NB4 (cell line): ENCODE measurements at places on chromosomes 5 and 9.

- no peak for DNase-seq
Observed at GRCh38 chr9:132833550-132834121, 44.4 kb downstream of the AK8 start.

DNA sequence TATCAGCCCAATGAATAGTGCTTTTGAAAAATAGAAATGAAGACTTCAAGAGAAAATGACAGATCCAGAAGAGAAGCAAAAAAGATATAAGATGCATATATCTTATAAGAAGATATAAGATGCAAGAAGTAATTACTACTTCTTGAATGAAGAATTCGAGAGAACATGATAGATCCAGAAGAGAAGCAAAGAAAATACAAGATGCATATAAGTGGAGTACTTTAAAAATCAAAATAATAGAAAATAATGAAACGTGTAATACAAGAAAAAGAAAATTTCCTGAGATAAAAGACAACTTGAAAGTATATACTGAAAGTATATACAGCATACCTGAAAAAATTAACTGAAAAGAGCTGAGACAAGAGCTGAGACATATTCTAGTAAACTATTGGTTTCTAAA is 76.7 kb downstream of the DROSHA start:
- DNase-seq: no peak

GRCh38 chr9:15670246-15670645 is 117.4 kb downstream of the CCDC171 start:
- DNase-seq: no peak

GRCh38 chr9:2576631-2577030 is 45.0 kb upstream of the VLDLR start:
- no peak for DNase-seq

DNA sequence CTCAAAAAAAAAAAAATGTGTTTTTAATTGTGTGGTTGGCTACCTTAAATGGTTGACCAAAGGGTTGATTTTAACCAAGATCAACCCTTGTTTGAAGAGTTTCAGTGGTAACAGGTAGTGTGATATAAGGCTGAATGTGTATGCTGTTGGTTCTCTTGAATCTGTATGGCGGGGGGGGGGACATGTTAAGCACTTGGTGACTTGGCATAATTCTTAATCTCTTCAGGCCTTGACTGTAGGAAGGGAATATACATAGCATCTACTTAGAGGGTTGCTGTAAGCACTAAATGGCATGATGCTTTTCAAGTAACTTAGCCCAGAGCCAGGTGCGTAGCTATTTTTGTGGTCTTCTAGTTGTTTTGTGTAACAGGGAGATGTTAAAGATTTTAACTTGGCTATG is 5.6 kb upstream of the SPRY4 start:
- no peak for DNase-seq

DNA sequence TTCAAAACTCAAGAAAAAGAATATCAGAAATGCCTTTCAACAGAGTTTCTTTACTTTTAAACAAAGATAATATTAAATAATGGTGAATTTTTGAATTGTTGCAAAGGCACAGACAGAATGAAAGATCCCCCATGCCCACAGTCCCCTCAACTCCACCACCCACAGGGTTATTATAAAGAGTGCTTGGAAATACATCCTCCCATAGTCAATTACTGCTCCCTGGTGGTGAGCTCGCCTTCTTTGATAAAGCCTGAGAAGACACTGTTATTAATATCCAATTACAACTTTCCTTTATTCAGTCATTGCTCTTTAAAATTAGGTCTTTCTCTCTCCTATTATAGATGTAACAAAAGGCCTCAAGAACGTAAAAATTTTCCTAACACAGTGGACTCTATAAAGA is 490.2 kb upstream of the RORB start:
- no peak for DNase-seq

DNA sequence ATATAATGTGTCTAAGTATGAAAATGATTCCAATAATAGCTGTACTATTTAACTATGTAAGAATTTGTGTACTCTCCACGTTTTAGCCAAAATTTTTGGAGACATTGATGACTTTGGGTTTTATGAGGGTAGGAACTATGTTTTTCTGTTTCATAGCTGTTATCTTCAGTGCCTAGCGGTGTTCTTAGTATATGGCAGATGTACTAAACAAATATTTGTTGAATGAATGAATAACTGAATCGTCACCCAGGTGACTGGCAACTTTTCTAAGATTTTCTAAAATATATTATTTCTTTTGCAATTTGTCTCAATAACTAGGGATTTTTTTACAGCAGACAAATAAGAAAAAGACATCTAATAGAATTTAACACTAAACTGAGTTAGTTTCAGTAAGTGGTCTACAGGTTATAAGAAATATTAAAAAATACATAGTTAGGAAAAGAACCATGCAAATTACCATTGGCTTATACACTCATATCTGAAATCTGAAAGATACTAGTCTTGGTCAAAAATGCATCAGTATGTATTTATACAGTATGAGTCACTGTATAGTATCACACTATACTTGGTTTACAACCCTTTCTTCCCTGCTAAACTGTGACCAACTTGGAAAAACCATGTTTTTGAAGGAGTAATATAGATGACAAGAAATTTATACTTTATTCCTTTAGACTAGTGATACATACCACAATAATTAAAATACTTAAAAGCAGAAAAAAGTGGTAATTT is 10.5 kb upstream of the ERCC6L2 start:
- DNase-seq: no peak

- DNase-seq: no peak
Observed at GRCh38 chr9:114212826-114213225, 57.5 kb downstream of the COL27A1 start.

DNA sequence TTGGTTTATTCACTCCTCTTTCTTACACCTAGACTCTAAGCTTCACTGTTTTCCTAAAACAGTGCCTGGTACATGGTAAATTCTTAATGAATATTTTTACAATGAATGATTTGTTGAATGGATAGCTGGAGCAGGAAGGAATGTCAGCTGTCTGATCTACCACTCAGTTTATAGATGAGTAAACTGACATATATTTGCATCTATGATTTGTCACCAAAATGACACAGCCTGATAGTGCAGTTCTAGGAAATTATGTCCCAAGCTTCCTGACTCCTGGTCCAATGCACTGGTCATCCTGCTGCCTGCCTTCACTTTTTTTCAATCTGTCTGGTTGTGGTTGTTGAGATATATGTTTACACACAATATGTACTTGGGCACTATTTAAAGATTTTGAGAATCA is 651.7 kb upstream of the WWC1 start:
- DNase-seq: no peak

GRCh38 chr9:107280543-107280942 is 2.5 kb upstream of the RAD23B start:
- DNase-seq: no peak

- DNase-seq: no peak
Observed at GRCh38 chr5:172920447-172920849, 38.8 kb upstream of the RPL26L1 start.

DNA sequence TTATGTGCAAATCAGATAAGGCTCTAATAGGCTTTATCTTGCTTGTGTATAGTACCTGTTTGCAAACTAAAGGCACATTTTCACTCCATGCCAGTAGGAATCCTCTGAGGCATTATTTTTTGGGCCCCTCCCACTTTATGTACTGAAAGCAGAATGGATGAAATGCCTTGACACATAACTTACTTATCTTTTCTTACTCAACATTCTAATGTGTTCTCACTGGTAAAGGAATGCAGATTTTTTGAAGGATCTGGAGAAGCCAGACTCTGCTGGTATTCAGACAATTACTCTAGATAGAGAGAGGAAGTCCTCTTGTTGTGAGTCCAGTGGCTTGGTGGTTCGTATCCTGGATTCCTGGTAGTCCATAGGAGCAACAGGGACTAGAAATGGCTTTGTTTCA is 336.7 kb downstream of the CCDC171 start:
- DNase-seq: no peak

- no peak for DNase-seq
Observed at GRCh38 chr5:92455011-92455410, 1071.9 kb upstream of the ARRDC3 start.

DNA sequence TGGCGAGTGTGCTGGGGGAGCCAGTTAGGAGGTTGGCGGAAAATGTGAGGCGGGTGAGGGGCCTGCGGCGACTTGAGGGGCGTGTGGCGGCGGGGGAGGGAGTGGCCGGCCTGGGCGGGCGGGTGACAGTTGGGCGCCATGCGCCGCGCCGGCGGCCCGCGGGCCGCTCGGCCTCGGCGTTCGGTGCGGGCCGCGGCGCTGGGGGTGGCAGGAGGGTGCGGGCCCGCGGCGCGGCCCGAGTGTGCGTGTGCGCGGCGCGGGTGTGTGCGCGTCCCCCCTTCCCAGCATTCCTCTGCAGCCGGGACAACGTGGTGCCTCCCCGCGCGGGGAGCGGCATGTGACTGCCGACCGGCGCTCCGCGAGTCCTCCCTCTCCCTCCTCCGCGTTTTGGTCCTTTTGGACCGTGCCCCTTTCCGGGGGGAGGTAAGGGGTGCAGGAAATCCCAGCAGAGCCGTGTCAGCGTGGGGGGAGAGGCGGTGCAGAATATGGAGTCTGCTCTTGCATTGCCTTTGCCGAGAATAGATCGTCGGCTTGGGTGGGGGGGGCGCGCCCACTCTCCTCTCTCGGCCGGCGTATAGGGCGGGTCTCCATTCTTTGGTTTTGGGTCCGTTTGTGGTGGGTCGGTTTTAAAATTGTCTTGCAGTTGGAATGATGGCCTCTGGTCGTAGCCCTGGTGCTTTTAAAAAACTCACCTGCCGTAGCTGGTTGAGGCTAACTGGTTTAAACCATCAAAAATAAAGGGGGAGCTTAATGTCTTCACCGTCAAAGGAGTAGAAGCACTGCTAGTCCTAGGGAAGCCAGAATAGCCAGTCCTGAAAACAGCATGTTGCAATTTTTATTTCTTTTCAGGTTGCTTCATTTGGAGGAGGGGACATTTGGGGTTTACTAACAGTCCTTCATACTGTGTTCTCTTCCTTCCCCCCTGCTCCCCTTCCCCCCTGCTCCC is 2.0 kb downstream of the LARP1 start:
- peak; percentile 77 for DNase-seq

DNA sequence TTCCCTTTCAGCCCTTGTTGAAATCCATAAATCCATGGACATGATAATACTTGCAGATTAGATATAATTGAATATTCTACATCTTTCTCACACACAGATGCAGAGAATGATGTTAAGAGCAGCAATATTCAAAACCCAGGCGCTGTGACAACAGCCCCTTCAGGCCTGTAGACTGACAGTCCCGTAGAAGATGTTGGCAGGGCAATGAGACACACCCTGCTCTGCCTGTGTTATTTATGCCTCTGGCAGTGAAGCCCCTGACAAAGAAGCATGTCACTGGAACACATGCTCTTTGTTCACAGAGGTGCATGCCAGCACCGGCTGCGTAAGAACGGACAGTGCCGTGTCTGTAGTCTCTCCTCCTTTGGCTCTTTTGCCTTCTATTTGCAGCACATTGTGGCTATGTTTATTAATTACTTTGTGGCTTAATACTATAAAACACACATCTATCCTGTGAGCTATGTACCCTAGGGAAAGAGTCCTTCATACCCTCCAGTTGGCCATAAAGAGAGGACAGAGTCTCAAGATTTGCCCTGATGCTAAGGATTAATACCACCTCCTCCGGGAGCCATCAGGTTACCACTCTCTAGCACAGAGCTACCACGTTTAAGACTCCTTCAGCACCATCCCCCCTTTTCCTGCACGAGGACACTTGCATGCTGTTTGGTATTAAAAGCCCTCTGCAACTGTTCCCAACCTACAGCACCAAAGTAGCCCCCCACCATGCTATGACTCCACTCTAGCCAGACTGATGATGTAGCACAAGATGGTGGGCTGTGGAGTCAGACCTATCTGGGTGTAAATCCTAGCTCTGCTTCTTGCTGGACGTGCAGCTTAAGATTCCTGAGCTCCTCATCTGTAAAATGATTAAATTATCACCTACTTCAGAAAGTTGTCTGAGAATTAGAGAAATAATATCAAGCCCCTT is 2.0 kb upstream of the ANP32B start:
- peak; percentile 19 for DNase-seq

DNA sequence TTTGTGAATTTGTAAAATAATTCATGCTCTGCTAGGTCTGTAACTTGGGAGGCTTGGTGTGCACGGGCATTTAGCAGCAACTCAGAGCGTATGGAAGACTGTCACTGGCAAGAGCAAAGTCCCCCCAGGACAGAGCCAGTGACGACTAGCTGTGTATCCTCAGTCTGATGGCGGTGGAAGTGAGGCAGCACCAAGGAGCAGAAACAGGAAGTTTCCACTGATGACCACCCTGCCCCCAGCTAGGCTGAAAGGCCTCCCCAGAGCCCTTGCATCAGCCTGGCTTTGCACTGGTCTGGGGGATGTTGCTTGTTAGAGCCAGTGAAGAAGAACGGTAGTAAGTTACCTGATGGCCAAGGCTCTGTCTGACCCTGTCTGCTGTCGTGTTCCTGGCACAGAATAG is 66.8 kb upstream of the ABL1 start:
- DNase-seq: peak; percentile 92

DNA sequence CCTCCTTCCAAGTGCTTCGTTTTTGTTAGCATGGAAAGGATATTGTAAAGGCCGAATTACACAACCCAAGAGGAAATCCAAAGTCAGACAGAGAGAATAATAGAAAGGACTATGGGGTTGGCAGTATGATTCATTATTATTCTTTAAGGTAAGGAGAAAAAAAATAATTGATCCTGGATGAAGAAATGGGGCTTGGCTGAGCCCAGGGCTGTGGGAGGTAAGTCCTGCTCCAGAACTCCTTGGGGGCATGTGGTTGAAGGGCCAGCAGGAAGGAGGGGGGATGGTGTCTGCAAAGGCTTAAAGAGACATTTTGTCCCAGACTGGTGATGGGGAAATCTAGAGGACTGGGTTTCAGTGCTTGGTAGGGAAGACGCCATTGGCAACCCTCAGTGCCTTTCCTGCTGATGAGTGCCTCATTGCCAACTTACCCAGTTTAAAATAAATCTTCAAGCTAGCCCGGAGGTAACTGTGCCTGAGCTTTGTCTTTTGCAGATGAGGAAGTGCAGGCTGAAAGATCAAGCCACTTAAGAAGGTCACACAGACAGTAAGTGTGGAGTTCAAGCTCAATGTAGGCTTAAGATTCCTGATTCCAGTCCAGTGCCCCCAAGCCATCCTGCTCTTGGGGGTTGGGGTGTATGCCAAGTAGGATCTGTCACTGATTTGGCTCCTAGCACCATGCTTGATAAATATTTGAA is 30.2 kb downstream of the FOXI1 start:
- peak; percentile 38 for DNase-seq

- DNase-seq: no peak
Observed at GRCh38 chr5:36217567-36217966, 24.2 kb downstream of the NADK2 start.

- peak; percentile 44 for DNase-seq
Observed at GRCh38 chr5:115831163-115831768, 10.1 kb downstream of the ATG12 start.

GRCh38 chr9:78783743-78784142 is 486.8 kb downstream of the PSAT1 start:
- DNase-seq: peak; percentile 2
